ENCODE measurements at places on chromosomes 11 and 22.

DNA sequence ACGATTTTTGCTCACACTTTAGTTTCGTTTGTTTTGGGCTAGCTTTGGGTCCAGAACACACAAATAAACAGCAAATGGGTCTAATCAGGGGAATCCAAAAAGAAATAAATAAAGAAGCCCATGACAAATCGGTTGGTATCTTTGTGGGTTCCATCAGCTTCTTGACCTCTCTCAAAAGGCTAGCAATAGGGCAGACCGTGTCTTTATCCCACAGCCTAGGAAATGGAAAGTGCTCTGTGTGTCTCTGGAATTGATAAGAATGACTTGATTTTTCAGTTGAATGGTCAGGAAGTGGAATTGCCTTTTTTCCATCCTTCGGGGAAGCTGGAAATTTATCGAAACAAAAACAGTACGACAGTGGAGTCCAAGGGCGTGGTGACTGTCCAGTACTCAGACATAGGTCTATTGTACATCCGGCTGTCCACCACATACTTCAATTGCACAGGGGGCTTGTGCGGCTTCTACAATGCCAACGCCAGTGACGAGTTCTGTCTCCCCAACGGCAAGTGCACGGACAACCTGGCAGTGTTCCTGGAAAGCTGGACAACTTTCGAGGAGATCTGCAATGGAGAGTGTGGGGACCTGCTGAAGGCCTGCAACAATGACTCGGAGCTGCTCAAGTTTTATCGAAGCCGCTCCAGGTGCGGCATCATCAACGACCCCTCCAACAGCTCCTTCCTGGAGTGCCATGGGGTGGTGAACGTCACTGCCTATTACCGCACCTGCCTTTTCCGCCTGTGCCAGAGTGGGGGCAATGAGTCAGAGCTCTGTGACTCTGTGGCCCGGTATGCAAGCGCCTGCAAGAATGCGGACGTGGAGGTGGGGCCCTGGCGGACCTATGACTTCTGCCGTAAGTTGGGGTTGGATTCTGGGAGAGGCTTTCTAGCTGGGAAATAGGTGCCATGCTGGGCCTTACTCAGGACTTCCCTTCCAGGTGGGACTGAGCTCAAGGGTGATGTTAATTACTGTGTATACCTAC is 28.6 kb downstream of the TECTA start:
- no peak for DNase-seq

GRCh38 chr11:65206441-65206841 is 24.7 kb downstream of the CAPN1 start:
- no peak for DNase-seq

- no peak for DNase-seq
These were observed 127.3 kb upstream of the SEZ6L start for GRCh38 chr22:26041931-26042330.

- no peak for DNase-seq
These were observed 227.4 kb downstream of the CSNK2A3 start for GRCh38 chr11:11125618-11126017.

DNA sequence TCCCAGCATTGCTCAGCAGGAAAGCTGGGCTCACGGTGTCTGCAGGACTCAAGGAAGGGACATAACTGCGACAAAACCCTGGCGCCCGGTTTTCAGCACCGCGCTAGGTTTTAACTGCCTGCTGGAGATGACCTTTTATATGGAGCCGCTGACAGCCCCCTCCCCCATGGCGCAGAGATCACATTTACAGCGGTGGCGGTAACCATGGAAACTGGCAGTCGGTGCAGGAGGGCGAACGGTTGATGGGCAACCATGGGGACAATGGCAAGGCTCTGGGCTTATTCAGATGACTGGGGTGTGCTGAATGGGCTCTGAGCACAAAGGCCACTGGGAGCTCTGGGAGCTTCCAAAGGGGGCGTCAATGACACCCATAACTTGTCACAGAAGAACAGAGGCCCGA is 37.2 kb downstream of the CELSR1 start:
- DNase-seq: no peak

- DNase-seq: peak; percentile 49
These were observed 70.5 kb downstream of the RPUSD4 start for GRCh38 chr11:126140926-126141280.

- no peak for DNase-seq
These were observed 15.4 kb downstream of the FAM83F start for GRCh38 chr22:40009951-40010671.

DNA sequence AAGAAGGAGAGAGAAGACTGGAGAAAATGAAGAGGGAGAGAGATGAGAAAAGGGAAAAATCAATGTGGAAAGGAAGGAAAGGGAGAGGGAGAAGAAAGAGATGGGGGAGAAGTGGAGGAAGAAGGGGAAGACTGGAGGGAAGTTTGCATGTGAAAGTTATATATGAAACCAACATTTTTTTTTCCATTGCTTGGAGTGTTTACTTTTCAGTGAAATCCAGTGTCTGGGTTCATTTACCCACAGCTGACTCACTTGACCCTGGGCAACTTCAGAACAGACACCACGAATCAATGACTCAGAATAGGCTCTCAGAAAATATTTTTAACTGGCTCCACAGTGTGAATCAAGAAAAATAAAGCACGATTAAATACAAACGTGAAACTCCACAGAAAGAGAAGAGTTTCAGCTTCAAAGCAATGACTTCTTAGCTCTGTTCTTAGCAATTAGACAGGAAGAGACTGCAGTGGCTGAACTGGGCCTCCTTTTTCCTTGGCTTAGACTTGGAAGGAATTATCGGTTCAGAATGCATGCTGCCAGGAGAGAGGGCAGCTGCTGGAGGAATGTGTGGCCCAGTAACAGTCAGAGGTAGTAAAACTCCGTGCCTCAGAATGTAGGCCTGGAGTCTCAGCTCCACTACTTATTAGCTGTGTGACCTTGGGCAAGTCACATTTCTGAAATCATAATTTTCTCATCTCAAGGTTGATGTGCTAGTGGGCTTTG is 237.5 kb downstream of the MIAT start:
- DNase-seq: peak; percentile 82

GRCh38 chr11:71349627-71350026 is 97.2 kb upstream of the SHANK2 start:
- no peak for DNase-seq

- no peak for DNase-seq
These were observed 16.8 kb upstream of the CASTOR1 start for GRCh38 chr22:30305906-30306626.

DNA sequence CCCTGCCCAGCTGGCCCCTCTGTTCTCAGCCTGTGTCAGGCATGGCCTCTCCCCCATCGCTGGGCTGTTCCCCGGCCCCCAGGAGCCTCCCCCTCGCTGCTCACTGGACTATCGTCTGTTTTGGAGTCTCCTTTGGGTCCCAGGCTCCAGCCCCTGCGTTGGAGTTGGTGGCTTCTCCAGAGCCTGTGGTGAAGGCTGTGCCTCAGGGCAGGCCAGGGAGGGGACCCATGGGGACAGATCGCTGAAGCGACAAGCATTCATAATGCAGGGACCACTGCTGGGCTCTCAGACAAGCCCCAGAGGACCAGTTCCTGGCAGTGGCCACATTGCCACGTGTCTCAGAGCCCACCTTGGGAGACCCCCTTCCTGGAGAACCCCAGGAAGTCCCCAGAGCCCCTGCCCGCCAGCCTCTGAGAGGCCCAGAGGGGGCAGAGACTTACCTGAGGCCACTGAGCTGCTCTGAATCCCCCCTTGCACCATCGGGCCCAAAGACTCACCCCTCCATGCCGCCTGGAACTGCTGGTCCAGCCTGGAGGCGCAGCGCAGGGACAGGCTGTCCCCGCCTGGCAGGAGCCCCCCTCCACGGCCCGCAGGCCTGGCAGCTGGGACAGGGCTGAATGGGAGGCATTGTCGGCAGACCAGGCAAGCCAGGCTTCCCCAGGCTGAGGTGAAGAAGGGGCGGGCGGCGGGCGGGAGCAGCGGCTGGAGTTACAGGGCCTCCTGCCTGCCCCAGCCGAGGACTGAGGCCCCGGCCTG is at the start of gene CHADL:
Gene CHADL (minus strand): TSS at position 555 of the 756 bp plus-strand sequence. CDS start 50 bp downstream, at position 505.
- DNase-seq: no peak

DNA sequence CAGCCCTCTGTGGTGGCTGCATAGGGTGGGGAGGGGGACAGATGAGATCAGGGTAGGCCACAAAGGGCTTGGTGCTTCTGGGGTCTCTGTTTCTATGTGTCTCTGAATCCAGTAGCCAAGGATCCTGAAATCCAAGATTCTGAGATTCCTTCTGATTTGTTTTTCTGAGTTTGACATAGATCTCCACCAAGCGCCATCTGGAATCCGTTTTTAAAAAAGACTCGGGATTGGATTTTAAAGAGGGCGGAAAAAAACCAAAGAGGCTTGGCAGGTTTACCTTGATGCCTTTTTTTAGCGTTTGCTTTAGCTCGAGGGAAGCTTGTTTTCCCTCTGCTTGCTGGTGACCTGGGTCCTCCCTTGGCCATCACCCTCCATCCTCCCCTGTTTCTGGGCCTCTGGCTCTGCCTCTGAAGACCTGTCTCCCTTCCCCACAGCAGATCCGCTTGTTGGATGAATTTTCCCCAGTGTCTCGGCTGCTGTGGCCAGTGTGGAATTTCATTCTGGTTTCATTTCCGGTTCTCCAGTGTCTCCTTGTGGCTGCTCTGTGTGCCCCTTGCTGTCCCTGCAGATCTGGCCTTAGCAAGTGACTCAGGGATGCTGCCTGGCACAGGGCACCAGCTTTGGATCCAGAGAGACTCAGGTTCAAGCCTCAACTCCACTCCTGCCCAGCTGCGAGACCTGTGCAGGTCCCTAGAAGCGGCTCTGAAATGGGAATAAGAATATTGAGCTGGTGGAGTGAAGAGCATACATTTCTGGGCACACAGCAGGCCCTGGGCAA is 15.1 kb downstream of the SYNGR1 start:
- no peak for DNase-seq

DNA sequence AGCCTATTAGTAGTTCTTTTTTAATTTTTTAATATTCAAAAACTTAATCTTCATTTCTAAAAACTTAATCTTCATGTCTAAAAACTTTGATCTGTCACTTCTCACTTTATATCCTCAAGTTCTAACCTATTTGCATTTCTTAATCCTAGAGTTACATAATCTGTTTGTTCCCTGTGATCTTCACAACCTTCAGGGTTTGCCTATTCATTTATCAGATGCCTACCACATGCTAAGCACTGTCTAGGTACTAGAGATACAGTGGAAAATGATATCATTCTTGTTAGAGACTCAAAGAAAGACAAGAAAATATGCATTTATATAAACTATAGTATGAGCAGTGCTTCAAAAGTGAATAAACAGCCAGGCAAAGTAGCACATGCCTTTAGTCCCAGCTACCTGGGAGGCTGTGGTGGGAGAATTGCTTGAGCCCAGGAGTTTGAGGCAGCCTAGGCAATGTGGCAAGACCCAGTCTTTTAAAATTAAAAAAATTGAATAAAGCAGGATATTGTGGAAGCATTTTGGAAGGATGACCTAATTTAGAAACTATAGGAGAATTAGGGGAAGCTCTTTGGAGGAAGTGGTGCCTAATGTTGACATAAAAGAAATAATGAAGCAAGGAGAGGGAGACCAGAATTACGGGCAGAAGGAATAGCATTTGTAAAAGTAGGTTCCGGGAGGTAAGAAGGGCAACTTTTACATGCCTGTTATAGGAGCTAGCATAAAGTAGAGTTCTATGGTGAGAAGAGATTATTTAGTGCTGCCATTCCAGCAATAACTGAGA is 54.4 kb upstream of the GRK2 start:
- no peak for DNase-seq

DNA sequence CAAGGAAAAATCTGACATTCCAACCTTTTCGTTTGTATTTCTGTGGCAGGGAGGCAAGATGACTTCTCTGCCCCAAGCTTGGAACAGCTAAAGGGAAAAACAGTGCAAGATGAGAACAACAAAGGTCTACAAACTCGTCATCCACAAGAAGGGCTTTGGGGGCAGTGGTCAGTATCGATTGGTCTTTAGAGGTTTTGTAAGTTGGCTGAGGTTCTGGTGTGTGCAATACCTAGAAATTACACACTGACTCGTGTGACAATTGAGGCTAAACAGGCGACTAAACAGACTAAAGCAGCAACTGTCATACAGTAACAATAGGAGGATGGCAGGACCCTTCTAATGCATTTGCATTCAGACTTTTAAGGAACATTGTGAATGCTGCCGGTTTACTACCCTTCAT is 994 bp downstream of the DEPDC5 start:
- peak; percentile 6 for DNase-seq

DNA sequence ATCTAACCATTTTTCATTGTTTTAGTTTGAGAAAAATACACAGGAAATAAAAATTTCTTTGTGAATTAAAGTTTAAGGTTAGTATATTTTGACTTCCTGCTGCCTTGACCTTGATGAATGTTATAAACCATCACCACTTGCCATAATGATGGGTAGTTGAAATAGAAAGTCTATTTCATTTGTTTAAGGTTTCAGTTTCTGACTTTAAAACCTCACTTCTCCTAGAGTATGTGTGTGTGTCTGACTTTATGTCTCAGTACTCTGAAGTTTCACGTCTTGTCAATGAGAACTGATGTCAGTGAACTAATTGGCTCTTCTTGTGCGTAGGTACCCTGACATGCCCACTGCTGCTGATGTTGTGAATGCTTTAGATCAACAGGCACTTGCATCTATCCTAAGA is 188.2 kb downstream of the METTL15 start:
- no peak for DNase-seq

DNA sequence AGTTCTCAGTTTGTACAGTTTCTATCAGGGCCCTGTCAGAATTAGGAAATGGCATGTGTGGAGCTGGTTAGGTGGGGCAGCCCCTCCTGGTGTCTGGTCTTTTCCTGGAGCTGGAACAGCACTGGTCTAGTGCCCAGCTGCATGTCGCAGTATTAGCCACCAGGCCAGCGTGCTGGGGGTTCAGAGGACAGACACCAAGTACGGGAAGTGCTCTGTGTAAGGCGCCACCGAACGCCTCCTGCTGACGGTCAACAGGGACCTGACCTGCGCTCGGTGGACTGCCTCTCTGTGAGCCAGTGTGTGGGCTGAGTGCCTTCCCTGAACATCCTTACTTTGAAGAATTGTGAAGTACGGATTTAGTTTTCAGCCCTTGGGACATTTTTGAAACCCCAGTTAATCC is 33.9 kb downstream of the AP2A2 start:
- no peak for DNase-seq

GRCh38 chr11:130347261-130347660 is 32.5 kb upstream of the ZBTB44 start:
- no peak for DNase-seq

Data from AG08396 (cell line).